ENCODE measurements at places on chromosomes 12 and 14. TPM values are rescaled to one million over a fixed set of nuclear protein-coding genes. Genes with fewer than 3 reads are reported as not detected.

DNA sequence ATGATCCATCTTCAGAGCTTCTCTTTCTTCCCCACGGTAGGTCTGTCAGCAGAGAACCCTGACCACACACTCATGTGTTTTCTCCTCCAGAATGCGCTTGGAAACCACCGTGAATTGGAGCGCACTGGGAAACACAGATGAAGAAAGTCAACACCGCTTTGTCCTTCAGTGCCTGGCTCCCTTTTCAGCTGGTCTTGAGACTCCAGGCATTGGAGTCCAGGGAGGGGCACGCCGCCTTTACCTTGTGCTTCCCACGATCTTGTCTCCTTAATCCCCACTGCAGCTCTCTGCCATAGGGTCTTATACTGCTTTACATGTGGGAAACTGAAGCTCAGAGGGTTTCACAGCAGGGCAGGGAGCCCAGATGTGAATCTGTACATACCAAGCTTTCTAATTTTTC lies 1.1 kb downstream of the FAM90A1 start:
- no peak for DNase-seq

The ADAMTS20 gene
- total RNA-seq: 0.22 TPM

The HCAR2 gene
- total RNA-seq: not detected

GRCh38 chr12:14714437-14714836 lies 18.0 kb upstream of the GUCY2C start:
- no peak for DNase-seq

The ANO2 gene
- 2.1 TPM for total RNA-seq

The TC2N gene
- not detected for total RNA-seq

The CEP170B gene
- total RNA-seq: 11.2 TPM

GRCh38 chr12:47901063-47901717 lies 3.6 kb downstream of the VDR start:
- no peak for DNase-seq

GRCh38 chr12:49777800-49778748 lies 36.7 kb downstream of the TMBIM6 start:
- peak; percentile 22 for DNase-seq

DNA sequence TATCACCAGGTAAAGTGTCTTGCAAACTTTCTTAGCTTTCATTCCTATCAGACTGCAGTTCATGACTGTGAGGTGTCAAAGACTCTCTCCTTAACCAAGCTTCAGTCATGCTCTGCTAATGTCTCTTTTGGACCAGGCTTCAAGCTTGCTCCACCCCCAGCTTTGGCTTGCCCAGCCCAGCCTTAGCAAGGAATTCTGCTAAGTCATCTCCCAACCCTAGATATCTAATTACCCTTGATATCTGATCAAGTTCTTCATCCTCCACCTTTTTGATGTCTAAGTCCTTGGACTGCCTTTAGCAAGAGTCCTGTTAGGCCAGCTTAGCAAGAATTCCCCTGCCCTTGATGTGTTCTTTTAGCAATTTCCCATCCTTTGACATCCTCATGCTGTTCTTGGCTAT lies 108.9 kb upstream of the FGD4 start:
- DNase-seq: no peak

GRCh38 chr12:52865090-52865944 lies 16.5 kb upstream of the KRT78 start:
- DNase-seq: peak; percentile 78

DNA sequence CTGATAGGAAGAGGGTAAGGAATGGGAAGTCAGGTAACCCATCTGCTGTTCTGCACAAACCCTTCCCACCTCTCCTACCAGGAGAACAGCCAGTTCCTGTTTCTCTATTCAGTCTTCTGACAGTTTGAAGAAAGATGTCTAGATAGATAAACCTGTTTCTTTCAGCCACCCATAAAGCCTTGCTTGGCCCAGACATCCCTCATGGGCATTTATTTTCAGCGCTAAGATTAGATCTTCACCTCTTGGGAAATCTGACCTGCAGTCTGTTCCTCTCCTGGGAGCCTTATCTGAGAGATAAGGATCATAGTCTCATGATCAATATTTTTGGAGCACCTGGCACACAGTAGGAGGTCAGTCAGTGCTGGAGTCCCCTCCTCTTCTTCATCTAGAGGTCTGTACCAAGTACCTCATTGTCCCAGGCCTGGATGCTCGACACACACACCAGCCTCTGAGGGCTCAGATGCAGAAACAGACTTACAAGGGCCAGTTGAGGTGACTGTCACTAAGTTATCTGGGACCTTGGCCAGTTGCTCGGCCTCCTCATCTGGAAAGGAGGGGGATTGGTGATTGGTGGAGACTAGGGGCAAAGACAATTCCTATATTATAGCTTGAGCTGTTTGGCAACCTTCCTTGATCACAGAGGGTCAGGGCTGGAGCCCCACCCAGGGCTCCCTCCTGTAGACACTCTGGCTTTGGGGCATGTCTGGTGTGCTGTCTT lies 18.2 kb downstream of the ACVRL1 start:
- no peak for DNase-seq

The MORN3 gene
- 0.02 TPM for total RNA-seq

DNA sequence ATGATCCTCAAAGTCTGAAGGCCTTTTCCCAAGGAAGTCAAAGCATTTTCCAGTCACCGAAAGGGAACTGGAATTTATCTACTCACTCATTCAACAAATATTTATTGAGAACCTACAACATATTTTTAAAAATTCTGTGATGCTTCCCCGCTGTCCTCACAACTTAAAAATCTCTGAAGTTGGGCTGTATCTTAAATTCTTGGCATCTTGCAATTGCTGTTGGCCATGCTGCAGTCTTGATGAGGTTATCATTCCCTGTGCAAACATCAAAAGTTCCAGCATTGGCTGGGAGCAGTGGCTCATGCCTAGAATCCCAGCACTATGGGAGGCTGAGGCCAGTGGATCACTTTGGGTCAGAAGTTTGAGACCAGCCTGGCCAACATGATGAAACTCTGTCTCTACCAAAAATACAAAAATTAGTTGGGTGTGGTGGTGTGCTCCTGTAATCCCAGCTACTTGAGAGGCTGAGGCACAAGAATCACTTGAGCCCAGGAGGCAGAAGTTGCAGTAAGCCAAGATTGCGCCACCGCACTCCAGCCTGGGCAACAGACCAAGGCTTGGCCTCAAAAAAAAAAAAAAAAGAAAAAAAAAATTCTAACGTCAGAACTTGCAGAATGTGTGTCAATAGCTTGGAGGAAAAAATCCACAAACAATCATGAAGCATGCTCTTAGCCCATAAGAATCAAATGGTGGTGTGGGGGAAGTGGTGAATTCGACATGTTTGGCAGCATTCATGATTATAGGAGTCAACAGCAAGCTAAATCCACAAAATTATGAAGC lies 34.9 kb downstream of the CCDC177 start:
- DNase-seq: no peak

- no peak for DNase-seq
These were observed 14.6 kb upstream of the GALNT6 start for GRCh38 chr12:51405801-51406207.

- DNase-seq: no peak
These were observed 18.9 kb downstream of the BICD1 start for GRCh38 chr12:32125455-32126084.

- DNase-seq: no peak
These were observed 65.6 kb upstream of the FERMT2 start for GRCh38 chr14:53016491-53016890.

DNA sequence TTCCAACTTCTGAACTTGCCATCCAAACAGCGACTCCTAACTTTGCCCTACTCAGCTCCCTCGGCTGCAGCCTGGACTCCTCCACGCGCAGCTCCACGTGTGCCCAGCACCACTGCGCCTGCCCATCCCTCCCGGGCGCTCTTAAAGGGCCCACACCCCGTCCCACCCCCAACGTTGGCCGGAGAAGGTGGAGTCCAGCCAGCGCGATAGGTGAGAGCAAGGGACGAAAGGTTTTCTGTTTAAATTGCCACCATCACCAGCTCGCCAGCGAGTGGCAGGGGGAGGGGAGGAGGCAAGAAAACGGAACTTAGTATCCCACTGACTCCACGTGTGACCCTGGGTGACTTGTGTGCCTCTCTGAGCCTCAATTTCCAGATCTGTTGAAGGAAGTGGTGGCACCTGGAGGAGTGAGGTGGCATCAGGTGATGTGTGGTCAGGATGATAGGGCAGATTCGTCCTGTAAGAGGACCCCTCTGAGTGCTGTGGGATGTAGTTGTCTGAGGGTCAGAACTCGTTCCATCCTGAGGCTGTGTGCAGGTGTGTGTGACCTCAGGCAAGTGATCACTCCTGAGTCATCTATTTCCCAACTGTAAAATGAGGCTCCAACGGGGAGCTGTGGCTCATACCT lies 59.7 kb downstream of the TRPV4 start:
- DNase-seq: no peak

GRCh38 chr12:21353487-21353886 lies 18.8 kb upstream of the SLCO1A2 start:
- no peak for DNase-seq

DNA sequence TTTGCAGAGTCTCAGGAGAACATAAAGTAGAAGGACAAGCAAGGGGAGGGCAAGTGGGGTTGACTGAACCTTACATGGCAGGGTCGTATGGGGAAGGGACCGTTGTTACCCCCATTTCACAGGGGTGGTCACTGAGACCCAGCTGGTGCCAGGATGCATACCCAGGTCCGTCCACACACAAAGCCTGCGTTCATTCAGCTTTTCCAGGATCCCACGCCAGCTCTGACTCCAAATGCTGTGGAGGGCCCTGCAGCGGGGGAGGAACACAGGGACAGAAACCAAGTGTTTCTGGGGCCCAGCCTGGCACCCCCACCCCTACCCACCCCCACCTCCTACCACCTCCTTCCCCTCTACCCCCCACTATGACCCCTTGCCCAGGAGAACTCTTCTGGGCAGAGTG lies 16.5 kb upstream of the CHGA start:
- DNase-seq: no peak

- DNase-seq: no peak
These were observed 89.1 kb downstream of the LRRK2 start for GRCh38 chr12:40313928-40314327.

- no peak for DNase-seq
These were observed 411.2 kb downstream of the NPAS3 start for GRCh38 chr14:33349871-33350270.

DNA sequence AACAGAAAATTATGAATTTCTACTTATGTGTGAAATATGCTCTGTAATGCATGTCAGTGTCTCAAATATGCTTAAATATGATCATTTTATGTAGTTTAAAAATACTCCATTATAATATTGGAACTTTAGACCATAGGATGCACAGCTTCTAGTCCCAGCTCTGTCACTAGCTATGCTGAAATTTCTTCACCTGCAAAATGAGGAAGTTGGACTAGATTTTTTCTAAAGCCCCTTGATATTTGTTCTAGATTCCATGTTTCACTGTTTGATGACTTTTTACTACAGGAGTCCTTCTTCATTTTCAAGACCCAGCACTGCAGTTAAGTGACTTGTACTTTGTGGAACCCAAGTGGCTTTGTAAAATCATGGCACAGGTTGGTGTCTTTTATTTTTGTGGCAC lies 90.1 kb downstream of the LRRK2 start:
- no peak for DNase-seq

The PZP gene
- total RNA-seq: not detected

DNA sequence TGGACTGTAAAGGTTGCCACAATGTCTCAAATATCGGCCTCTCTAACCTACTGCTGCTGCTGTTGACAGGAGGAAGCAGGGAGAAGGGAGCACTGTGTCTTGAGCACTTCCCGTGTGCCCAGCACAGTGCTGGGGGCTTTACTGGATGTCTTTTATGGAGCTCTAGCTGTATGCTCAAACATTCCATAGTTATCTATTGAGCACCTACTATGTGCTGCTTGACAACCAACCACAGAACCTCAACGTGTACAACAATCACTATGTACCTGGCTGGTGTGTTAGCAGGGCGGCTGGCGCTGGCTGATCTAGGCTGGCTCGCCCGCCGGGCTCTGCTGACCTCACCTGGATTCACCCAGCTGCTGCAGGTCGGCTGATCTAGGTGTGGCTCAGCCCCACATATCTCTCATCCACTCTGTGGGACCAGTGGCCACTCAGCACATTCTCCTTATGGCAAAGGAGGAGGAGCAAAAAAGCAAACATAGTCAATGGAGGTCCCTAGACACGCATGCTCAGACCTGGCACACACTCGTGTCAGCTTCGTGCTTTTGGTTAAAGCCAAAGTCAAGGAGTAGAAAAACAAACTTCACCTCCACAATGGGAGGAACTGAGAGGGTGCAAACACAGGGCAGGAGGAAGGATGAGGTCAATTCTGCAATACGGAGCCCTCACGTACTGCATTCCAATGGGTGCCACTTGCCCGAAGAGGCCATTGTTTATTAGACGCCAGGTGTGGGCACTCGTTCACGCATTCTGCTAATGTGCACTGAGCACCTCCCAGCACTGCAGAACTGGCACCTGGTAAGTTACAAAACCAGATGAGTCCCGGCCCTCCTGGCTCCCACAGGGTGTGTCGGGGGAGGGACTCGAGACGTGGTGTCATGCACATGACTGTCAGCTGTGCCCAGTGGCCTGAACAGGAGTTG lies 147.2 kb downstream of the SCARB1 start:
- DNase-seq: no peak

DNA sequence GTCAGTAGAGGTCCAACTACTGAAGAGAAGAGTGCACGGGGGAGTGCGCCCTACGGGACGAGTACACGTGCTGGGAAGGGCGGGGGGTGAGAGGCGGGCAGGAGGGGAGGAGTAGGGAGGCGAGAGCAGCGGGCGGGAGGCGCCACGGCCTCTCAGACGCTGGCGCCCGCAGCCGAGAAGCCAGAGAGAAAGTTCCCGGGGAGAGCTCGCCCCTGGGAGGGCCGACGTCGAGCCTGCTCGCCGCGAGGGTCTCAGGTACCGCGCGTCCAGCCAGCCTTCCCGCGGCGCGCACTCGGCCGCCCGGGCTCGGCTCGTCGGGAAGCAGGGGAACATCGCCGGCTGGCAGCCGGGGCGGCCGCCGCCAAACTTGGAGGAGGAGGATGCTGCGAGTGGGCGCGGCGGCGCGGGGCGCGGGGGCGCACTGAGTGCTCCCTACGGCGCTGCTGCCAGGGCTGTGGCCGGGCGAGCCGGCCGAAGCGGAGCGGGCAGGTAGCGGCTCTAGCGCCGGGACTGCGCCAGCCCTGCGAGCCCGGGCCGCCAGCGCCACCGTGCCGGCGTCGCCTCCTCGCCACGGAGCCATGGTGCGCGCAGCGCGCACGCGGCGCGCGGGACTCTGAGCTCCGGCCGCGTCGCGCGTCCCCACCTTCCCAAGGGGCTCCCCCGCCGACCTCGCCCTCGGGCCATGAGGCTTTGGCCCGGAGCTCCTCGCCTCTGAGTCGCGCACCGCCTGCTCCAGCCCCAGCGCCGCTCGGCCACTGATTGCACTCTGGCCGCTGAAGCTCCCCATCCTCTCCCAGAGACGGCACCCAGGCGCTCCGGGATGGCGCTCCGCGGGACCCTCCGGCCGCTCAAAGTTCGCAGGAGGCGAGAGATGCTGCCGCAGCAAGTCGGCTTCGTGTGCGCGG lies at the start of gene SLC24A4:
TSS of gene SLC24A4 (plus strand) at position 155 of the 905 bp plus-strand sequence. CDS start at position 821, 666 bp downstream.
- DNase-seq: no peak

GRCh38 chr14:75022655-75023054 lies 19.9 kb downstream of the EIF2B2 start:
- DNase-seq: no peak

The RPGRIP1 gene
- total RNA-seq: not detected

- no peak for DNase-seq
These were observed 46.8 kb upstream of the CERS5 start for GRCh38 chr12:50214018-50214417.

The SLC38A2 gene
- total RNA-seq: 140 TPM
